ENCODE measurements at places on chromosomes 4 and X.

DNA sequence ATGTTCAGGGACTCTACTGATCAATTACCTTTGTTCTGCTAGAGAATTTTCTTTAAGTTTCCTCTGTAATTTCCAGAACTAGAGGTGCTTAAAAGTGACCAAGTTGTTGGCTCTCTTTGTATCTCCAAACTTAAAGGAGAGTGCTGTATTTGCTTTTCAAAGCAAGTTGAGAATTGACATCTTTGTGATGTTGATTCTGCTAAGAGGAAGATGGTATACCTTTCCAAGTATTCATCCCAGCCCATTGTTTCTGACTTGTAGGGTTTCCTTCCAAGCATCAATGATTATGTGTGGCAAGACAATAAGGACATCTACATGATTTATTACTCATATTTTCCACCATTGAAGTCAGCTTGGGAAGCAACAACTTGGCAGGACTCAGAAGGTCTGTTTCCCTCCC, 190.6 kb downstream of the GC start:
- H3K27ac ChIP-seq: no peak overlapping the region
- H3K36me3 ChIP-seq: no peaks in the 10 kb centered on the region
- H3K4me1 ChIP-seq: no peaks in the 10 kb centered on the region
- H3K27me3 ChIP-seq: no peaks in the 10 kb centered on the region

- H3K36me3 ChIP-seq: no peaks in the 10 kb centered on the region
- DNase-seq: no peak
- no peaks in the 10 kb centered on the region for H3K4me1 ChIP-seq
- no peaks in the 10 kb centered on the region for H3K27me3 ChIP-seq
- H3K4me3 ChIP-seq: no peak overlapping the region
- H3K27ac ChIP-seq: no peak overlapping the region
Measured at GRCh38 chr4:14096396-14096965, 469.0 kb upstream of the BOD1L1 start.

DNA sequence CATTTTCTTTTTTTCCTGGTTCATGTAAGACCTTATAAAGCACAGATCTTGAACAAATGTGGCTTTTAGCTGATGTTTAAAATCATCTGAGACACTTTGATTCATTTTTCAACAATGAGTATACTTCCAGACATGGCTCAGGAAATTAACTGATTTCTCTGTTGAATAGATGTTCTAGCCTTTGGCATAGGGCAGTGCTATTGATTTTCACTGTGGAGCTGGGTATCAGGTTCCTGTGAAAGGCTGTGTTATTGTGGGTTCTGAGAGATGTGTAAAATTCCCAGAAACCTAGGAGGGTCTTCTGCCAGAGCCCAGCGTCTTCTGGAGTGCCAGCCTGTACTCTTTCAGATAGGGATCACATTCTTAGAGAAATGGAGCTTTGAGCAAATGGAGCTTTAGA, 278.9 kb downstream of the EPHA5 start:
- H3K36me3 ChIP-seq: no peaks in the 10 kb centered on the region
- no peak overlapping the region for H3K4me3 ChIP-seq
- H3K27me3 ChIP-seq: no peaks in the 10 kb centered on the region

DNA sequence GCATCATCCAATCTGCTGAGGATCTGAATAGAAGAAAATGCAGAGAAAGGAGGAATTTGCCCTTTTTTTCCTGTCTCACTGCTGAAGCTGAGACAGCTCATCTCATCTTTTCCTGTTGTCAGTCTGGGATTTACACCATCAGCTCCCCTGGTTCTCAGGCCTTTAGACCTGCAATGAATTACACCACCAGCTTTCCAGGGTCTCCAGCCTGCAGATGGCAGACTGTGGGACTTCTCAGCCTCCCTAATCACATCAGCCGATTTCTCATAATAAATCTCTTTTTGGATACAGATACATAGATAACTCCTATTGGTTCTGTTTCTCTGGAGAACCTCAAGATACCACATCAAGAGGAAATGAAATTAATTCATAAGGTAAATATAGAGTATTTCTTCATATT, 134.6 kb upstream of the MAB21L2 start:
- H3K4me1 ChIP-seq: no peaks in the 10 kb centered on the region
- peaks cover 5% of the 10 kb centered on the region for H3K36me3 ChIP-seq
- no peaks in the 10 kb centered on the region for H3K27me3 ChIP-seq
- no peak overlapping the region for H3K27ac ChIP-seq
- H3K4me3 ChIP-seq: no peak overlapping the region
